ENCODE measurements at places on chromosomes 5 and 9. TPM values are rescaled to one million over a fixed set of nuclear protein-coding genes. Genes with fewer than 3 reads are reported as not detected.

DNA sequence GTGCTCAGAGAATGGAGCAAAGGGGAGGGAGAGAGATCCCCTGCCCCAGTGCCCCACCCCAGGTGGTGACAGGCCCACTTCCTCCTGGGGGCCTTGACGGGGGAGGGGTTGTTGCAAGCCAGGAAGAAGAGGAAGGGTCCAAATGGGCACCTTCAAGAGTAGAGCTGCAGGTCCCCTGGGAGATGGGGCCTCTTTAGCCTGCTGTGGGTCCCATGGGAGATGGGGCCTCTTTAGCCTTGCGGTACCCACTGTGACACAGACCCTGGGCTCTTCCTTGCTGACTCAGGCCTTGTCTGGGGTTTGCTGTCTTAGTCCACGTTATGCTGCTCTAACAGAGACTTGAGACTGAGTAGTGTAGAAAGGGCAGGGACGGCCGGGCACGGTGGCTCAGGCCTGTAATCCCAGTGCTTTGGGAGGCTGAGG lies 9.6 kb upstream of the TOR4A start:
- no peak for DNase-seq

DNA sequence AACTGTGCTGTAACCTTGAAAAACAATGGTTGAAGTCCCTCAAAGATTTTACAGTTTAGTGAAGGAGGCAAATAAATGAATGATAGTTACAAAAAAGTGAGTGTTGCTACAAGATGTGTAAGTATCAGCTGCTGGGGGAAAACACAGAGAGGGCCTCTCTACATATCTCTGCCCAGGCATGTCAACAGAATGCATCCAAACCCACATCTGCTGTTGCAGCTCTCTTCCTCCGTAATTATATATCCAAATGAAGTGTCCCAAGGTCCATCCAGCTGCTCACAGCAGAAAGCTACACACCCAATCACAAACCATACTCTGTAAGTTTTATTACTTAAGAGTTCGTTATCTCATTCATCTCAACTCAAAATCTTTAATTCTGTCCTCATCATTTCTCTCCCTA lies 584.6 kb downstream of the ANXA1 start:
- DNase-seq = no peak

EQTN gene
- total RNA-seq = not detected

DNA sequence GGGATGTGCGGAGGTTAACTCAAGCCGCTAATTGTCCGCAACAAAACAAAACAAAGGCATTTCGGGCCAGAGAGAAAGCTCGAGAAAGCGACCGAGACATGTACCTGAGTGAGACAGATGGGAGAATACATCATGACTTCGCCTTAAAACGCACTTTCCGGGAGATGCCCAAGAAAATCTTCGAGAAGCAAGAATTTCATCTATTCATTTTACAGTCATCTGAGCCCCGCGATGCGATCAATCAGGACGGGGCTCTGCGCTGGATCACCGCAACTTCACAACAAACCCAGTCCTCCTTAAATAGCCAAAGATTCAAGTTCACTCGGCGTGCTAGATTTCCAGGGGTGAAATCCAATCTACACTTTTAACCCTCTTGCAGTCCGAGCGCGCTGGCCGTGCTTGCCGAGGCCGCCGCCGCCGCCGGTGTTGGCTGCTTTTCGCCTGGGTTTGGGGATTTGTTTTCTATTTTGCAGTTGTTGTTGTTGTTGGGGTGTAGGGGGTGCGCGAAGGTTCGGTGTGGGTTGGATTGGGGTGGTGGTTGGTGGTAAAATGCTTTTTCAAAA lies 482 bp downstream of the NFIB start:
- peak; percentile 7 for DNase-seq

ZSWIM6 gene
- total RNA-seq = 6.2 TPM

- no peak for DNase-seq
Observed at GRCh38 chr5:88502179-88503040, 233.8 kb upstream of the TMEM161B start.

DNA sequence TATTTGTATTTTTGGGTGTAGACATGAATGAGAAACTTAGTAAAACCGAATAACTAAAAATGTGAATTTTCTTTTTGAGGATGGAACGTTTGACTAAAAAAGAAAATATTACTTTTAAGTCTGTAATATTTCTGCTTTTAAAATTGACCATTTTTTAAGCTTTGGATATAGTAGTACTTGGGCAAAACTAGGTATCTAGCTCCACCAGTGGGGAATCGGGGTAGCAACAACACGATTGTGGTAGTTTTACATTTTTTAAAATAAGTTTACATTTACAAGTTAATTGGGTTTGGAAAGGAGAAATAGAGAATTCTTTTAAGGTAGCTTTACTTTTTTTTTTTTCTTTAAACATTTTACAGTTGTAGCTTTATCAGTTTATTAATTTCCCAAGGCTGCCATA lies 154.4 kb downstream of the MAN2A1 start:
- no peak for DNase-seq

DNA sequence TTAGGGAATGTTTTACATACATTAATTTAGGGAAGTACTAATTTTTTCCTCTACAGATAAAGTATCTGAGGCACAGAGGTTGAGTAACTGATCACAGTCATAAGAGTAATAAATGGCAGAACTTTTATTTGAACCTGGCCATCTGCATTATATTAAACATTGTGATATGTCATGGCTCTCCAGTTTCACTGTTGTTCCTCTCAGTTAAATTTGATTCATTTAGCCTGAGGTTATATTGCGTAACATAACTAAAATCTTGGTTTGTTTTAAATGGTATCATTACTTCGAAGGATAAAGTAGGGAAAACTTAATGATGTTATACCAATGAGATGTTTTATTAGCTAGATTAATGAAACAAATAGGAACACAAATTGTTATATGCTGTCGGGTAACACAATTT lies 284.4 kb downstream of the KDM4C start:
- DNase-seq = no peak

DNA sequence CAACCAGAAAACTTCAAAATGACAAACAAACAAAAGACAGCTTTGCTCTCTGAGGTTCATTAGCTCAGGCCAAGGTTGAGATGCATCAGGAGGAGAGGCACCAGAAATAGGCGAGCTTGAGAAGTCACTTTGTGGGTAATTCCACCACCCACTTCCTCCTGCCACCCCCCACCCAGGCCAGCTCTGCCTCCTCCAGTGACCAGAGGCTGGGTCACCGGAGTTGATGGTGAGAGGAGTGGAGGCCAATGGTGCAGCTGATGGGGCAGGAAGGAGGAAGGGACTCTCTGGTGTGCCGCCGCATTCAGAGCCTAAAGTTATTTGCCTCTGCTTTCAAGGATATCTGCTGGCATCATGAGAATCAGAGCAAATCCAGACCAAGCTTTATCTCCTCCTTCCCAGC lies 73.8 kb upstream of the ASTN2 start:
- no peak for DNase-seq

F2RL2 gene
- total RNA-seq = not detected

ATP10B gene
- total RNA-seq = not detected

GRCh38 chr9:89191004-89191403 lies 12.4 kb upstream of the SHC3 start:
- no peak for DNase-seq

DNA sequence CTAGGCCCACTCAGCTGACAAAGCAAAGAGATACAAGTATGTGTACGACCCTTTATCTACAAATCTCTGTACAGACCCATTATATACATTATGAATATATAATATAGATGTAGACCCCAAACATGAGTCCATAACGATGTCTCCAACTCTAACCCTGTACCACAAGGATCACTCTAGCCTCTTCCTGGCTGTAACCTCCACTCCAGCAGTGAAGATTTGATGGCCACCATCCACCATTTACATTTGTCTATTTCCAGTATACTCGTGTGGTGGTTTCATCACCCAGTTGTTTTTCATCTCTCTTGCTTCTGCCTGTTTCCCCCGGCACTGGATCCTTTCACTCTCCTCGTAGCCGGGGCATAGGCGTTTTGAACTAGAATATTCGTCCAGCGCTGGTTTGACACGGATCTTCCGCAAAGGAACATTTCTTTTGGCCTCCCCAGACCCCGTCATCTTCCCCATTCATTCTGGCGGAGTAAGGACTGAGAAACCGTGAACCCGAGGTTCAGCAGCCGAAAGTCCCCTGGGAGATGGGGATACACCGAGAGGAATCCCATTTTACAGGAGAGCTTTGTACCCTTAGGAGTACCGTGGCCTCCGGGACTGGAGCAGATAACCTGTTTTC lies 828 bp upstream of the TRIO start:
- no peak for DNase-seq

FCN2 gene
- not detected for total RNA-seq

DNA sequence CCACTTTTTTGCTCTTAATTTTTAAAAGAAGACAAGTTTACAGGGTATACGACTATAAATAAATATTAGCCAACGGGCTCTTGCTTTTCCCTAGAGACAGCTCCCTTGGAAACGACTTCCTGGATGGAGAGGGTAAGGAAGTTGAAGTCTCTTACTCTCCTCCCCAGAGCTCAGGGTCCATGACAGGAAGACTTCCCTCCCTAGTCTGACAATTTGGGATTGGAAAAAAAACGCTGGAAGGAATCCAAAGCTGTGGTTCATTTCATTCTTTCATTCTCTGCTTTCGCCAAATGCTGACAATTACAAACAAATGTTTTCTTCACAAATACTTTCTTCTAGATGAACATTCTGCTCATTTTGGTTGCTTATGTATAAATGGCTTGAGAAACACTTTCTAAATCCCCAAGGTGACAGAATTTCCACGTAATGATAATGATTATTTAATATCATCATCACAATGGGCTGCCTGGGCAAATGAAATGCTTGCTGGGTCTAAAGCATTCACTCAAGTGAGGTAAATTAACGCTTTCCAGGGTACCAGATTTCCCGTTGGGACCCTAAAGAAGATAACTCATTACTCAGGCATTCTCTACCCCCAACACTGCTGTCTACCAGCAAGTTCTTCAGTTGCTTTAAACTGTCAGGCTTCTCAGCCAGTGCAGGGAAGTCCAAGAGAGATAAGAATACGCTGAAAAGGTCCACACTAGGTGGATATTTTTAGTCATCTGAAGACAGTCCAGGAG lies 139.8 kb upstream of the SLC30A5 start:
- DNase-seq = no peak

NUTM2F gene
- not detected for total RNA-seq

DNA sequence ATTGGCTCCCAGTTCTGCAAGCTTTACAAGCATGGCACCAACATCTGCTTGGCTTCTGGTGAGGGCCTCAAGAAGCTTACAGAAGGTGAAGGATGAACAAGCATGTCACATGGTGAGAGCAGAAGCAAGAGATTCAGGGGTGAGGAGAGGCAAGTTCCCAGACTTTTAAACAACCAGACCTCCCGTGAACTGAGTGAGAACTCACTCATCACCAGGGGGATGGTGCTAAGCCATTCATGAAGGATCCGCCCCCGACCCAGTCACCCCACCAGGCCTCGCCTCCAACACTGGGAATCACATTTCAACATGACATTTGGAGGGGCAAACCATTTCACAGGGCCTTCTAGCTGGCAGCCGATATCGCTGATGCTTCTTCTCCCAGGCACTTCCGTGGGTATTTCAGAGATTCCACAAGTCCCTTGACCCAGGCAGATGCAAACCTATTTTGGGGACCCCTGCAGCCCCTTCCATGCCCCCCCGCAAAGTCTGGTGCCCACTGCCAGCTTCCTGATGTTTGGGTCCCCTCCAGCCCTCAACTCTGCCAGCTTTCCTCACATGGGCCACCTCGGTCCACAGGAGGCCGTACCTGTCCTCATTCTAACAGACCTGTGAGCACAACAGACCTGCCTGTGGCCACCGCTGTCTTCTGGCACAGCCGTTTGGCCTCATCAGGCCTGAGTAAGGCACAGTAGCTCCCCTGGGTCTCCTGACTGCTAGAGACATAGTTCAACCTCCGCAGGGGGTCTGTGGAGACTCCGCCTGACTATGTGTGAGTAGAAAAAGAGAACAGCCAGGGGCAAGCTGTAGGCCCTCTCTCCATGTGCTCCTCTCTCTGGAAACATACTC lies 60.7 kb upstream of the ANGPTL2 start:
- DNase-seq = no peak

NUTM2G gene
- total RNA-seq = not detected

PTGS1 gene
- total RNA-seq = 0.54 TPM

- DNase-seq = no peak
Observed at GRCh38 chr5:111075520-111075919, 4.0 kb downstream of the TSLP start.

DNA sequence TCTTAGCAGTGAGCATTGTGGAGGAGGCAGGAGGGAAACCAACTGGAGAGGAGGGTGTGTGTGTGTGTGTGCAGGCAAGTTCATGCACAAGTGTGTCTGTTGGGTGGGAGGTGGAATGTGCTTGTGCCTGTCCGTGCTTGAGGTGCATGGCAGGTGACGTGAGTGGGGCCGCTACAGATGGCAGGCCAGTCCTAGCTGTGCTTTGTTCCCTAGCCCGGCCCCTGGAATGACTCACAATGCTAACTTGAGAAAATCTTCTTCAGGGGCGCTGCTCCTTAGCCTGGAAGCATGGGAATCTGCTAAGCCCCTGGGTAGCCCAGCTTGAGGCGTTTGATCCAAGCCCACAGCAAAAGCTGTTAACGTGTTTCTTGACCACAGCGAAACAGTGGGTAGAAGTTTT lies 25.0 kb upstream of the DMRT2 start:
- no peak for DNase-seq

IFNW1 gene
- total RNA-seq = not detected

SLC24A2 gene
- total RNA-seq = not detected

GRCh38 chr9:101434998-101435397 lies 576 bp downstream of the ALDOB start:
- DNase-seq = no peak

Measured in activated naive CD4-positive, alpha-beta T cell treated with anti-CD3 and anti-CD28 coated beads, Interleukin-2, amount 50 U/mL, for 72 hours (primary cell).